IMR-90 (cell line): ENCODE measurements at places on chromosomes 2 and 18. TPM values are rescaled to one million over a fixed set of nuclear protein-coding genes. Genes with fewer than 3 reads are reported as not detected.

GRCh38 chr18:58955001-58955400, 90.3 kb downstream of the ZNF532 start:
- DNase-seq = no peak

DNA sequence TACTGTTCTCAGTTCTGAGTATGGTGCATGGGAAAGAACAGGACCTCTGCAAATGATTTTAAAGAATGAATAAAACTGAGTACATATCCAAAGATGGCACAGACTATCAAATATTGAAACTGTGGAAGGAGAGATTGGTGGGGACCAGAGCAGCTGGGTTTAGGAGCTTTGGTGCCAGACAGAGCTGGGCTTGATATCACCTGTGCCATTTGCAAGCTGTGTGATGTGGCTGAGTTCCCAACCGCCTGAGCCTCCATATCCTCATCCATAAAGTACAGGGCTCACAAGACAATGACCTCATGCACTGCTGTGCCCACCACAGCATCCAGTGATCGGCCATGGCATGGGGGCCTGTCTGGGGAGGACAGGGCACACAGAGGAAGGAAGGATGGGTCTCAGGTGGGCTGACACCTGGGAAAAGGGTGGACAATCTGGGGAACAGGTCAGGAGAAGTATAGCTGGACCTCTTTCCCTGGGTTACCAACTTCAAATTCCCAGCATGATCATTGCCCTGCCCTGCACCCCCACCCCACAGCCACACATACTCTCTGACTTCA, 83.9 kb upstream of the RAB6C start:
- no peak for DNase-seq

DNA sequence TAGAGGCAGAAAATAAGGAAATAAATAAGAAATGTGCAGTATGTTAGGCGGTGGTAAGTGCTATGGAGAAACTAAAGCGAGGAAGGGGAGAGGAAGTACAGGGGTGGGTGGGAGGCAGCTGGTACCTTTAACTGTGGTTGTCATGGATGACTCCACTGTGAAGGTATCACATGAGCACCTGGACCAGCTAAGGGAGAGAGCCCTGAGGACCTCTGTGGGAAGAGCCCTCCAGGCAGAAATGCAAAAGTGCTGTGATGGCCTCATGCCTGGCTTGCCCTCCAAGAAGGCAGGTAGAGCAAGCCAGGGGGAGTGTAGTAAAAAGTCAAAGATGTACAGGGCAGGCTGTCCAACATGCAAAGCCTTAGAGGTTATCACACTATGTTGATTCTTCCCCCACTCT, 17.9 kb downstream of the LYPD6 start:
- DNase-seq = no peak

The MARCHF4 gene
- 2.3 and 3.1 TPM in 2 replicates for total RNA-seq

DNA sequence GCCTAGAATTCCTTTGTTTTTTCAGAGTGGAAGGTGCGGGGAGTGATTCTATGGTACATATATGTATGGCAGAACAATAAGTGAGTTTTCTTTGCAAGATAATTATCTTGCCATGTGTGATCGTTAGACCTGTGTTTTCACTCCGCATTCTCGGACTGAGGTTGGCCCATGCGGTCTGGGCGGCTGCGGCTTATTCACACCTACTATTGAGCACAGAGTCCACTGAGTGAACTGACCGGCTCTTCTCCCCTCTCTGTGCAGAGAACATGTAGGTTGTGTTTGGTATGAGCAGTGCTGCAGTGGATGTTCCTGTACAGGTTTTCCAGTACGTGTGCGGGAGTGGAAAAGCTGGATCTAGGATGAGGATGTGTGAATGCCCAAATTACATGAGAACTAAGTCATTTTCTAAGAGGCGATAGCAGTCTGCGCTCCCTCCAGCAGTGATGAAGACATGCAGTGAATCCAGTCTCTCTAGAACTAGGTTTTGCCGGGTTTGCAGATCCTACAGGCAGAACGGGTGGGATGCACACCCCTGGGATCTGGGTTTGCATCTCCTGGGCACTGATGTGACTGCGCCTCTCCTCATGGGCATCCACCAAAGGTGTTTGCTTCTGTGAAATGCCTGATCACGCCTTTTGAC, 27.1 kb downstream of the MTERF4 start:
- no peak for DNase-seq

- peak; percentile 43 for DNase-seq
Measured at GRCh38 chr2:225932811-225933413, 533.4 kb downstream of the NYAP2 start.

- no peak for DNase-seq
Measured at GRCh38 chr18:10745219-10745618, 219.4 kb downstream of the NAPG start.

GRCh38 chr2:101534149-101534611, 59.3 kb upstream of the RFX8 start:
- DNase-seq = no peak
